ENCODE measurements at places on chromosomes 7 and 10.

GRCh38 chr10:23742807-23743206, 303.9 kb downstream of the OTUD1 start:
- no peak for DNase-seq

GRCh38 chr10:82880776-82881290, 1005.8 kb downstream of the NRG3 start:
- no peak for DNase-seq

- DNase-seq = no peak
Observed at GRCh38 chr10:86506499-86506898, 15.1 kb downstream of the WAPL start.

- DNase-seq = no peak
Observed at GRCh38 chr10:110558041-110558440, 9.5 kb upstream of the SMC3 start.

DNA sequence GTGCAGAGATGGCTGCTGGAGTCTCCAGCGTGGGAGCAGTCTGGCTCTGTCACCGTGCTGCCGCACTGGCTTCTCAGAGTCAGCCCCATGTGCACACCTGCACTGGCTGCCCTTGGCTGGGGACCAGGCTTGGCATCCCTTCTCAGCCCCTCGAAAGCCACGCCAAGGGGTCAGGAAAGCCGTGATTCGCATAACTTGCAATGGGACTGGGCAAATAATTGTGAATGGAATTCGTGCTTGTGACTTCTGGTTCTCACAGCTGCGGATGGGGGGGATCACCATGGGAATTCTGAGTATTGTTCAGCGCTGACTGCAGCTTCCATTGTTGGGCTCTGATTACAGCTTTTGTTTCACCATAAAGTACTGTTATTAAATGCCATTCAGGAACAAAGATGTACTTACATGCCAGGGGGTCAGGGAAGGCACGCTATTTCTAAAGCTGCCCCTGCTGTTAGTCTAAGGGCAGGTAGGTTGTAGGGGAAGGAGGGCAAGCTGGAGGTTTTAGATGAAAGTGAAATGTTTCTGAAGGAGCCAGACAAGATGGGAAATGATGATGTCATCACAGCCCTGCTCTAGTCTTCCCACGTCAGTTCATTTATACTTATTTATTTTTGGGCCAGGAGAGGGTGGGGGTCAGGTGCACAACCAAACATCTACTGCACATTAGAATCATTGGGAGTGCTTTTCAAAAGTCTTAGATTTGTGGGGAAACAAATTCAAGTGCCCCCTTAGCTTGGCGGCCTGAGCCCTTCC, 5.8 kb upstream of the PLEKHA1 start:
- DNase-seq = no peak

- no peak for DNase-seq
Observed at GRCh38 chr7:151819866-151820265, 57.0 kb downstream of the PRKAG2 start.
